ENCODE measurements at places on chromosomes 7 and 10.

- DNase-seq: no peak
These were observed 168.1 kb downstream of the CCDC3 start for GRCh38 chr10:12833451-12833850.

DNA sequence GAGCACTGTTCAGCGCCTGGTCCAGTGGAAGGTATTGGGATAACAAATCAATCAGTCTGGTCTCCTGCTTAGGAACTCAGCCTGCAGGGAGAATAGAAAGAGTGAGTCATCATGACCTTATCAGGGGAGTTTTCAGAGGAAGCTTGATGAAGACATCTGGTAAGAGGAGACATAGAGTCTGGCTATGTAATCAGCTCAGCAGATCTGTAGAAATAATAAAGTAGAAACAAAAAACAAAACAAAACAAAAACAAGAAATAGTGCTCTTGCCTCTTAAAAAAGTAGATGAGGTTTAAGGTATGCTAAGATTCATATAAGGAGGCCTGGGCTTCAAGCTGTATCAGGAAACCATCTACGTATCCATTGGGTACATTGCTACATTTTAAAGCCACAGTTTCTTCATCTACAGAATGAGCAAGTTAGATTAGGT, 14.4 kb downstream of the TAS2R41 start:
- no peak for DNase-seq

DNA sequence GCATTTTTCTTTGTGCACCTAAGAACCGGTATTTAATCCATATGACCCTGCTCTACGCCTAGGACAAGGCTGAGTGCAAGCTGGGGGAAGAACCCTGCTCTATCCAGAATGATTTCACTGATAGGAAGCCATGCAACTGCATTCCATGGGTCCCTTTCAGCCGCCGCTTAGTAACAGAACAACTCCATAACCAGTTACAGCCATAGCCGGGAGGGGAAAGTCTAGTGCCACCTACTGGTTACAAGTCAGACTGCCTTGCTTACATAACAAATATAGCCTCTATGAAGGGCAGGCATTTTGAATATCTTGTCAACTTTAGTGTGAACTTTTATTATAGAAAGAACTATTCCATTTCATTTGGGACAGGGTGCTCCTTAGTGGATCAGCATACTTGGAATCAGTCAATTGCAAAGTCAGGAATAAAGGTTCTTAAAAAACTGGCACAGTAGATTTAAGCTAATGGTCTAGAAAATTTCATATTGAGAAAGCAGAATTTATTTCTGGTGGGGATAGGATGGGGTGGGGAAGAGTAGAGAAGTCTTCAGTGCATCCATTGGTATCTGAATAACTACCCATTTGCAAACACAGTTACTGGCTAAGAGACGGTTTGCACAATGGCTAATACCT, 521.7 kb downstream of the ADRA2A start:
- DNase-seq: peak; percentile 24

DNA sequence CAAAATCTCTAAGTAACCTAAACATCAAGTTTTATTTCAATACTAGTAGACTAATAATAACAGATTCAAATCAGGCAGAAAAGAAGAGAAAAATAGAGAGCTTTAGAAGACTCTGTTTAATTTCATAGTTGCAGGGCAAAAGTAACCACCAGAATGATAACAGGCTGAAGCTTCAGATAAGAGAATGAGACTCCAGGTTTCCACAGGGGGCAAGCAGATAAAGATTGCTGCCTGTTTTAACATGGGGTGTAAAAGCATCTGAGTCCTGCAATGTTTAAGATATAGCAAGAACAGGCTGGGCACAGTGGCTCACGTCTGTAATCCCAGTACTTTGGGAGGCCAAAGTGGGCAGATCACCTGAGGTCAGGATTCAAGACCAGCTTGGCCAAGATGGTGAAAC, 11.0 kb downstream of the CROT start:
- no peak for DNase-seq

GRCh38 chr7:103445228-103446048, 569 bp downstream of the SLC26A5 start:
- DNase-seq: no peak

GRCh38 chr10:99536338-99537085, 3.8 kb downstream of the NKX2-3 start:
- no peak for DNase-seq

DNA sequence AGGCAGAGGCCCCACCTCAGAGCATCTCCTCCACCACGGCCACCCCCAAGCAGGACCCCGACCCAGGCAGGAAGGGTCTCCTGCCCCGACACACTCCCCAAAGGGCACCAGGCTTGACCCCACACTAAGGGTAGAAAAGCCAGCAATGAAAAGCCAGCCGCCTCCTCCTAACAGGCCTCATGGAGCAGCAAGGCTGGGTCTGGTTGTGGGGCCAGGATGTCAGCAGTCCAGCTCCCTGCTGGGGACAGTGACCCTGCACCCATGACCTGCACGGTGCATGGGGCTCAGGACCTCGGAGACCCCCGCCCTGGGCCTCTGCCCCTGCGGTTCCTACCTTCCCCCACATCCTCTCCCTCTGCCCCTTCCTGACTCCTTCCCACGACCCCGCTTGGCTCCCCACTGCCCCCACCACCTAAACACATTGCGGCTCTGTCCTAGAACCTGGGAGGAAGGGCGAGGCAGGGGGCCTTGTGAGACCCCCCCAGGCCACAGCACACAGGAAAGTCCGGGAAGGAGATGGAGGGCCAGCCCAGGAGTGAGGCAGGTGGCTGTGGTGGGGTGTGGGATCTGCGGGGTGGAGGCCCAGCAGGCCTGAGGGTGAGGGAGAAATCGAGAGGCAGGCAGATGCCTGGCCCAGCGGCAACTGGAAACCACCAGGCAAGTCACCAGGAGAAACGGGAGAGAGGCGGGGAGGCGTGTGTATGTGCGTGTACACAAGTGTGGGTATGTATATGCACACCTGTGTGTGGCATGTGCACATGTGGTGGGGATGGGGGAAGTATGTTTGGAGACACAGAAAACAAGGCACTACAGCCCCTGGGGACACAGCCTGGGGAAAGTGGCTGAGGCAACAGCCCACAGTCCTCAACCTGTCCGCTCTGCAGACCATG, 229.9 kb downstream of the MAD1L1 start:
- peak; percentile 7 for DNase-seq

DNA sequence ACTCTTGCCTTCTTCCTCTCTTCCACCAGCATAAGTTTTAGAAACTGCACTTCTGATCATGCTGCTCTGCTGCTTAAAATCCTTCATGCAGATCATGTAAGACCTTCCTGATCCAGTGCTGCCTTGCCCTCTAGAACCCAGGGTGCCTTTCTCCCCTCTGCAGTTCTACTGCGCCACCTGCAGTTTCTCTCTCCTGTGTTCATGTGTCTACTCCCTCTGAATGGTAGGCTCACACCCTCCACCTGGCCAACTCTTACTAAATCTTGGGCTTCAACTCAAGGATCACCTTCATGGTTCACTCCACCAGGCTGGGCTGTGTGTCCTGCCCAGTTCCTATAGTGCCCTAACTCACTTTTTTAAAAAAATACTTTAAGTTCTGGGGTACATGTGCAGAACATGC, 174.6 kb upstream of the ITGB1 start:
- DNase-seq: no peak

GRCh38 chr10:71045936-71046335, 157.6 kb upstream of the PCBD1 start:
- DNase-seq: no peak

DNA sequence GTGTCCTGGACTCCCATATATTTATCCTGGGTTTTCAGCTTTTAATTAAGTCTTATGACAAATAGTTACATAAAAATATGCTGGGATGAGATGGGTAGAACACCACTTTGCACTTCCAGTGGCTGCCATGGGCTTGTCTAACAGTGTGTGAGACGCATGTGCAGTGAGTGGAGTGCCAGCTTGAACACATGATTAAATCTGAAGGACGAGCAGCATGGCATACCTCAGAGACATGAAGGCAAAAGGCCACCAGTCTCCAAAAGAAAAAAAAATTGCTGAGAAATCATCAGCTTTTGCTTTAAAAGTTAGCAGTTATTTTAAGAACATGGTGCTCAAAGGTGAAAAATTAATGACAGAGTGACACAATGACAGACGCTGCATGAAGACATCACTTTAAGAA, 139.0 kb upstream of the ADCY1 start:
- DNase-seq: no peak

GRCh38 chr10:113752553-113752952, 1.1 kb downstream of the PLEKHS1 start:
- DNase-seq: no peak

- DNase-seq: no peak
These were observed 4.0 kb downstream of the RBP3 start for GRCh38 chr10:47351899-47352815.

DNA sequence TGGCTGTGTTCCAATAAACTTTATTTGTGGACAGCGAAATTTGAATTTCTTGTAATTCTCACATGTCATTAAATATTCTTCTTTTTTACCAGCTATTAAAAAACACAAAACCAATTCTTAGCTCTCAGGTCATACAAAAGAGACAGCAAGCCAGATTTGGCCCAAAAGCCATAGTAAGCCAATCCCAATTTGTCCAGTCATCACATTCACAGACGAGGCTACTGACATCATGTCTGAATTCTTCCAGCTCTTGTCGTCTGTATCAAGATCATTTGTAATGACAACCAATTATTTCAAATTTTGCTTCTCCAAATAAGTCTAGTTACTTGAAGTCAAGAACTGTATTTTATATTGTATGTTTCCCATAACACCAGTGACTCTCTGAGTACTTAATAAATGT, 266.5 kb downstream of the PAXIP1 start:
- no peak for DNase-seq

DNA sequence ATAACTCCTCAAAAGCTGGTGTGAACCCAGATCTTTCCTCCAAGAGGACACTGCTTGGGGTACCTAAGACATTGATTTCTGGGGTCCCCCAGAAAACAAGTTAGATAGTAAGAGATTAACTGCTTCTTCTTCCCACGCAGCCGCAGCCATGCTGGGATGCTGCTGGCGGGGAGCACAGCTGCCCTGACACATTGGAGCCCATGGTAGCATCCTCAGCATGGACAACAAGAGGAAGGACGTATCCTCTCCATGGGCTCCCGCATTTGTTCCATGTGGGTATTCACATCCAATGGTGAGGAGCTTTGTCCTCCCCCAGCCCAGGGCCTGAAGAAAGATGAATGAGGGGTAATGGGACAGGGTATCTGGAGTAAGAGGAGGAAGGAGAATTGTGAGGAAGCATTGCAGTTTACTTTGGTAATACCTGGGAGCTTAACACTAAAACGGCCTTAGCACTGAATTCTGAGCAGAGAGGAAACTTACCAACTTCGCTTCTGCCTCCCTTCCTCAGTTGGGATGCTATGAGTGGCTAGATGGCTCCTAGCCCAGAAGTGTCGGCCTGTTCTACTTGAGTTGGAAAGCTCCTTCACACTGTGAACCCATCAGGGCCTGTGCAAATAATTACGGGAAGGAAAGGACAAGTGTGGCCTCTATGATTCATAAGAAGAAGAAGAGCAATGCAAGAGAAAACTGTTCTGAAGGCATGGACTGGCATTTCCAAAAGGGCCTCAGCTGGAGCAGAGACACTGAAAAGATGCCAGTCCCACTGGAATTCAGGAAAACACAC, 43.9 kb downstream of the C10orf120 start:
- no peak for DNase-seq

- DNase-seq: no peak
These were observed 74.0 kb downstream of the ARID5B start for GRCh38 chr10:61975391-61975932.

GRCh38 chr10:15712883-15713282, 6.8 kb downstream of the ITGA8 start:
- DNase-seq: no peak

DNA sequence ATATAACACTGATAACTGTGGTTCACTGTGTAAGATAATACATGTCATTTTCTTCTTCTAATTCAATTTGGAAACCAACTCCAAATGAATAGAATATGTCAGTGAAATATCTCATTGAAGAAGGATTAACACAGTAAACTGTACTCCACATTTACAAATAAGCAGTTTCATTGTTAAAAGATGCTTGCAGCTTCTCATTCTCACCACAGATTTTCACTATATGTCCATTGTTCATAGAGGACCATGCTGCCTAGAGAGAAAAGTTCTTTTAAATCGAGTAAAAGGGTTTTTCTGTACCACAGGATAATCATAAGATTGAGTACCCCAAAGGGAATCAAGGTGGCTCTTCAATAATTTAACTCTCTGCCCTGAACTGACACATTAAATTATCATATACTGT, 165.5 kb downstream of the LRRN3 start:
- no peak for DNase-seq

DNA sequence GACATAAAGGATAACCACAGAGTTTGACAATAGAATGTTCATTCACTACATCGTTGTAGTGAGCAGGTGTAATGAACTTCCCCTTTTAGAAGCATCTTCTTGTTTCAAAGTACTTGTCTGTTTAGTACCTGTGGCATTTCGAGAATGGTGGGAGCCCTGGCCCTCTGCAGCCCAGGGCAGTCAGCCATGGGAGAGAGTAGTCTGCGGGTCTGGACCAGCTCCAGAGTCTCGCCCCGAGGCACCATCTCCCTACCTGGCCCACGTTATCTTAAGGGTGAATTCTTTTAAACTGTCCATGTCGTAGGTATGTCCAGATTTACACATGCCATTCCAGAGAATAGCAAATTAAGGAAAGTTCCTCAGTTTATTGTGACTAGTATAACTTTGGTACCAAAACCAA, 99.7 kb downstream of the BMPR1A start:
- DNase-seq: no peak

DNA sequence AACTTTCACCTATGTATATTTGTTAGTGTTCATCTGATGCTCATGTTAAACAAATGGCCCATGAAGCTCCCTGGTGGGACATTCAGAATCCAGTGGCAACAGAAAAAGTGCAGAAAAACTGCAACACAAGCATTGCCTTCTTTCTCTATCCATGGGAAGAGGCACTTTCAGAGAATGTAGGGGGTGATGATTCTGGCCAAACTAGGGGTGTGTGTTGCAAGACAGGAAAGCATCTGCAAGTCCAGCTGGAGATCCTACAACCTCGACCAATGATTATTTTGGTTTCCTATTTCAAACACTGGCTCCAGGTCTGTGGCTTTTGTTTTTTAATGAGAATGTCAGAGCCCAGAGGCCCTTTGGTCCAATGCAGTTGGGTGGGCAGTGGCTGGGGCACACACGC, 198.7 kb downstream of the CXCL12 start:
- no peak for DNase-seq

GRCh38 chr10:126110489-126111180, 214.3 kb downstream of the FANK1 start:
- DNase-seq: no peak

DNA sequence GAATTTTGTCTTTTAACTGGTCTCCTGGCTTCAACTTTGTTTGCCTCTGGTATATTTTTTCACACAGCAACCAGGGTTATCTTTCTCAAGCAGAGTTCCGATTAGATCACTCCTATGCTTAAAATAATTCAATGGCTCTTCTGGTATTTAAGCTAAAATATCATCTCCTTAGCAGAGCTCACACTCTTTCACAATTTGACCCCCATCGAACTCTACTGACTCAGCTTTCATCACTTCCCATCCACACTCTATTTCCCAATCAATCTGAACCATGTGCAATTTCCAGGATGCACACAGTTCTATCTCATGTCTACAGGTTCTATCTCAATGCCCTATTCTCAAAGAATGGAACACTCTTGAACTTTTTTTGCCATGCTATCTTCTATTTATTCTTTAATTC, 809.5 kb downstream of the GRID1 start:
- no peak for DNase-seq

Measured in activated CD8-positive, alpha-beta memory T cell treated with anti-CD3 and anti-CD28 coated beads, Interleukin-2, amount 50 U/mL, for 4 hours (primary cell).